ENCODE measurements at places on chromosomes 1 and 21. TPM values are rescaled to one million over a fixed set of nuclear protein-coding genes. Genes with fewer than 3 reads are reported as not detected.

DNA sequence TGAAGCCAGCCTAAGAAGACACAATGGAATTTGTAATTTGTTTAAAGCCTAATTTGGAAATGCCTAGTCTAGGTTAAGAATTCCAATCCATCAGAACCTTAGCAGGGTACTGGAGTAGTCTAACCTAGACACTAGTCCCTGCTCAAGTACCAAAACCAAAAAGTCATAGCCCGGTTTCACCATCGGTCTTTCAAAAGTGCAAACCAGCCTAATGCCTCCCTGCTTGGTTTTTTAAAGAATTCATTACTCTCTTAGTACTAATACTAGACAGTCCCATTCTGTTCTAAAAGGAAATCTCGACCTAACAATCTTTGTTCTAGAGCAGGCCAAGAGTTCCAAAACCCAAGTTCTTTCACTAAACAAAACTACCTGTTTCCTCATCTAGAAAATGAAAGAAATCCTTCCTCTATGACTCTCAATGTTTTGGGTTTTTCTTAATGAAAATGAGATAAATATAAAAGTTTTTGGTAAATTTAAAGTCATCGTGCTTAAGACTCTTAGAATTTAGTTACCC lies 2.6 kb downstream of the PUM1 start:
- no peak for DNase-seq

DNA sequence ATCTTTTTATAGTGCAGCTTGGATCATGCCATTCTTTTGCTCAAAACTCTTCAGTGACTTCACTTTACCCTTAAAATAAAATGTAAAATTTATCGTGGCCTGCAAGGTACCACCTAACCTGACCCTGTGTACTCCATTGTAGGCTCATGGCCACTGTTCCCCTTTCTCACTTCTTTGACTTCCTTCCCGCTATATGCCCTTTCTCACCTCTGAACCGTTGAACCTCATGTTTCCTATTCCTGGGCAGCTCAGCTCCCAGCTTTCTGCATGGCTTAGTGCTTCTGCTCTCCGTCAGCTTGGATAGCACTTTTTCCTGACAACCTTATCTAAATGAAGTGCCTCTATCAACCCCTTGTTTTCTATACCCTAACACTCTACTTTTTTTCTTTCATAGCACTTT lies 61.1 kb upstream of the GPR25 start:
- DNase-seq = no peak

GRCh38 chr1:11924334-11925195 lies 1.7 kb downstream of the KIAA2013 start:
- no peak for DNase-seq

DNA sequence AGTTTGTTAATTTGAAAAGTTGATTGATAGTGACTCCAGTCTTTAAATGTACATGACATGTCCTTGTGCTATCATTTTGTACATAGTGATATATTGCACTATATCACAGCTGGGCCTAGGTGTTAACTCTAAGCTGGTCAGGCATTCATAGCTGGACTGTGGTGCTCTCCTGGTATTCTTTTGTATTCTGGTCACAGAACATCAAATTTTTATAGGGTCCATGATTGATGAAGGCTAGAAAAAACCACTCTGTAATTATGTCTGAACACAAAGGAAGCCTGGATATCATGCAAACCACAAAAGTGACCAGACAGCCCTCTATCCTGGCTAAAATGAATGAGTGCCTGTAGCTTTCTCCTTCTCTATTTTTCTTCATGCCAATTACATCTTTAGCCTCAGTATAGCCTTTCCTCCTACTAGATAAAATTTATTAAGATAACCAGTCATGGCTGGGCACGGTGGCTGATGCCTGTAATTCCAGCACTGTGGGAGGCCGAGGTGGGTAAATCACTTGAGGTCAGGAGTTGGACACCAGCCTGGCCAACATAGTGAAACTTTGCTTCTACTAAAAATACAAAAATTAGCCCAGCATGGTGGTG lies 134.9 kb upstream of the B3GALT2 start:
- DNase-seq = peak; percentile 24

- DNase-seq = no peak
These were observed 42.6 kb downstream of the FAF1 start for GRCh38 chr1:50917138-50918137.

DNA sequence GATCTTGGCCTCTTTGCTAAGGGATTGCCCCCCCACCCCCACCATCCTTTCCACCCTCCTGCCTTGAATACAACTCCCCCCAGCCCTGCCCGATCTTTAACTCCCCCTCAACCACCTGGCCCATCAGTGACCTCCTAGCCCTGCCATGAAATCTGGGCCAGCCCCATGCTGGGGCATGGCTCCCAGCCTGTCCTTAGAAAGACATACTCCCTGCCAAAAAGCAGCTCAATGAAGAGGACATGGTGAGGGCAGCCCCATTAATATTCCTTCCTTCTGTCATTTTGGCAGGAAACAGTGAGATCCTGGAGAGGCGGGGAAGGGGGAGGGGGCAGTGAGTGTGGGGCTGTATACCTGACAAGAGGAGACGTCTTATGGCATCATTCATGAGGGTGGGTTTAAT lies 66.8 kb upstream of the DISP3 start:
- no peak for DNase-seq

DNA sequence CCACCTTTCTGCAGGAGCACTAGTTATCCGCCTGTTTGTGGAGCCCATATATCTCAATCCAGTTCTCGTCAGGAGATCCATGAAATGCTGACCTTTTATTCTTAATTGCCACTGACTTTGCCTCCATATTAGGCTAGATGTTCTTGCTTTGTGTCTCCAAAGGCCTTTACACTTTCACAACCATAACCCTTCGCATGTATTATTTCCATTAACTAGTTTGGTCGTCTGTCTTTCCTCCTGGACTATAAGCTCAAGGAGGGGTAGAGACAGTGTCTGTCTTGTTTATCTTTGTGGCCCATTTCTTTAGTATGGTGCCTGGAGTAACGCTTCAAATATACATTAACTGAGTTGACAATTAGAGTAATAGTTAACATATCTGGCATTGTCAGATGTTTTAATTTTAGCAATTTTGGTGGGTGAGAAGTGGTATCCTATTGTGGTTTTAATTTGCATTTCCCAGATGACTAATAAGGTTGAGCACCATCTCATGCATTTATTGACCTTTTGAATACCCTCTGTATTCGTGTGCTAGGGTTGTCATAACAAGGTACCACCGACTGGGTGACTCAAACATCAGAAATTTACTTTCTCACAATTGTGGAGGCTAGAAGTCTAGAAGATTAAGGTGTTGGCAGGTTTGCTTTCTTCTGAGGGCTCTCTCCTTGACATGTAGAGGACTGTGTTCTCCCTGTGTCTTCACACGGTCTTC lies 21.7 kb upstream of the IL12RB2 start:
- DNase-seq = peak; percentile 71

DNA sequence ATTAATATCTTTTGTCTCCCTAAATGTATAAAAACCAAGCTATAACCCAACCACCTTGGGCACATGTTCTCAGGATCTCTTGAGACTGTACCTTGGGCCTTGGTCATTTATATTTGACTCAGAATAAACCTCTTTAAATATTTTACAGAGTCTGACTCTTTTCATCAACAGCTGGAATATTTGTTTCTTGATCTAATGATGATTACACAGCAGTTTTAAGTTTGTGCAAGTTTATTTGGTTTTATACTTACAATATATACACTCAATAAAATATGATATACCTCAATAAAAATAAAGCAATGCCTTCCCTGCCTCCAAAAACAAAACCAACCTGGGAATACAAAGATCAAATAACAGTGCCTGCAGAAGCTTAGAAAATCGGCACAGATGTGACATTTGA lies 22.0 kb downstream of the LEPR start:
- DNase-seq = no peak

DNA sequence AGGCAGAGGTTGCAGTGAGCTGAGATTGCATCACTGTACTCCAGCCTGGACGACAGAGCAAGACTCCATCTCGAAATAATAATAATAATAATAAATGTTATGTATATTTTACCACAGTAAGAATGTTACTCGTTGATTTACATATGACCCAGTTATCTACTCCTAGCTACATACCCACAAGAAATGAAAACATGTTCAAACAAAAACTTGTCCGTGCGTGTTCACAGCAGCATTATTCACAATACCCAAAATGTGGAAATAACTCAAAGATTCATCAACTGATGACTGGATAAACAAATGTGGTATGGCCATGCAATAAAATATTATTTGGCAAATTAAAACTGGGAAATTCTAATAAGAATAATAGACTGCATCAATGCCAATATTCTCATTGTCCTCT lies 31.7 kb upstream of the ENSA start:
- DNase-seq = no peak

The KIAA1614 gene
- total RNA-seq = 0.40 TPM

The OR2L5 gene
- not detected for total RNA-seq
